SK-MEL-5 (cell line): ENCODE measurements at places on chromosomes 12 and 14.

DNA sequence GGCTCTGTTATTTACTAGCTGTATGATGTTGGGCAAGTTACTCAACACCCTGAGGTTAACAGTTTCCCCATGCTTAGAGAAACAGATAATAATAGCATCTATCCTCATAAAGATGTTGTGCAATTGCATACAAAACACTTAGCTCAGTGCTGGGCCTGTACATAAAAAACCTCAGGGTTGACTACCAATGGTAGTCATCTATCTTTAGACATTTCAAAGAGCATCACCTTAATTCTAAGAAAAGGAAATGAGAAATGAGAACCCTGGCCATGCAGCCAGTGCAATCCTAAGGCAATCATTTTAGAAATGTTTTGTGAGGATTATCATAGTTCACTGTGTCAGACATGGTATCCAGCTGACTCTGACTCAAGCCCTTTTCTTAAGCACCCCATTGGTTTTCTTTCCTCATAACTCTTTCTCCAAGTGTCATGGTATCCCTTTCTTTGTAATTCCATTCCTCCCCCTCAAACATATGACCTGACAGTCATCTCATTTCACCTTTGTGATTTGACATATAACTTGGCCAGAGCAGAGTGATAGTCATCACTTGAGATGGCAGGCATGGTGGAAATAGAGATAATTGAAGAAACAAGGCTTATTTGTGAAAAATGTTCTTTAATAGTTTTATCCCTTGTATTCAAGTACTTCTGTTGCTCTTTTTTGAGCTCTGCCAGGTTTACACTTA is 29.5 kb upstream of the OSBPL8 start:
- DNase-seq = no peak

DNA sequence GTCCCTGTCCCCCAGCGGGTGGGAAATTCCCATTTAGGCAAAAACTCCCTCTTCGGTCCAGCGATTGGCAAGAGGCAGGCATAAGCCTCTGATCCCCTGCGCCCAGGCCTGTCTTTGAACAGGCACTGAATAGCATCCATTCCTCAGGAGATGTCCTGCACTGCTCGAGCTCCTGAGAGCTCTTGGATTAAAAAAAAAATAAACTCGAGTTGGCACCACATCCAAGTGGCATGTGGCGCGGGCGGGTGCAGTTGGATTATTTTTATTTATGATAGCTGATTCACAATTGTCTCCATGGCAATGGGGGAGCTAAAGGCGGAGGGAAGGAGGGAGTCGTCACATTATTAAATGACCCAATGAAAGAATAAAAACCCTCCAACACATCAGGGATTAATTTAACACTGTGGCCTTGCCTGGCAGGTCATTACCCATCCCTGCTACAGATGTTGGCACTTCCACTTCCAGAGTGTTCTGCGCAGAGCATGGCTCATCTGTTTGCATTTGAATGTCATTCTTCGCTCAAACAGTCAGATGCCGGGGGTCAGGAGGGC is 207.2 kb downstream of the AACS start:
- DNase-seq = no peak

DNA sequence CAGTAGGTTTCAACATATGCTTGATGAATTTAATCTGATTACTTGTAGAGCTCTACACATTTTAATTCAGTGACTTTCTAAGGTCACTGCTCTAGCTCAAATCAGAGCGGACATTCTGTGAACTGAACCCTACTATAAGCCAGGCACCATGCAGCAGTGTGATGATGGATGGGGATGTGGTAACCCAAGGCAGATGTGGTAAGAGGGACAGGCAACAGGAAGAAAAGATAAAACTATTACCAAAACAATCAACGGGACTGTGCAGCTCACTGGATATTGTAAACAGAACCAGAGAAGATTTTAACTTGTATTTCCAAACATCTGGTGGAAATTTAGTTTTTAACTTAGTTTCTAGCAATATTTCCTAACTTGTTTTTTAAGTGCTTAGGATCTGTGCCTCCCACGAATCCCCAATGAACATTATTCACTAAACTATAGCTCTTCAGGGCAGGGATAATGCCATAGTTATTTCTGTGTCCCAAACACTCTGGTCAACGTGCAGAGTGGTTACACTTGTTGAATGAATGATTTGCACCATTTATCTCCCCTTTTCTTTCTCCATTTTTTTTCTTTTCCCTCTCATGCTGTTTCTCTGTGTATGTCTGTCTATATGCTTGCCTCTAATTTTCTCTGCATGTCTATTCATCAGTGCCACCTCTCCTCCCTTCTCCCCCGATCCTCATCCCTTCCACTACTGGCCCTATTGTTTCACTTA is 3.0 kb downstream of the ERO1A start:
- DNase-seq = no peak

DNA sequence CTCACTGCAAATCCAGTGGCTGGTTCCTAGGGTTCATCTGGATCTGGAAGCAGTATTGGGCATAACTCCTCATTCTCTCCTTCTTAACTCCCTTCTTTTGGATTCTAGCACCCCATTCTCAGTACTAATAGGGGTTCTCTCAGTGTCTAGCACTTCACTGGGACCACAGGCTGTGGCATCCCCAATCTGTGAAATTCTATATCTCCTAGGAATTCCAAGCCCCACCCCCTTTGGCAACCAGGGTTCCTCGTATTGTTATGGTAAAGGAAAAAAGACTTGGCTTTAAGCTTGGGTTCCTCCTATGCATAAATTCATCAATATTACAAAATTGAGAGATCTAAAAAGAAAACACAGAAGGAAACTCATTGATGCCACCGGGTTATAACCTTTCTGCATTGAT is 45.0 kb upstream of the FBXO21 start:
- DNase-seq = no peak

DNA sequence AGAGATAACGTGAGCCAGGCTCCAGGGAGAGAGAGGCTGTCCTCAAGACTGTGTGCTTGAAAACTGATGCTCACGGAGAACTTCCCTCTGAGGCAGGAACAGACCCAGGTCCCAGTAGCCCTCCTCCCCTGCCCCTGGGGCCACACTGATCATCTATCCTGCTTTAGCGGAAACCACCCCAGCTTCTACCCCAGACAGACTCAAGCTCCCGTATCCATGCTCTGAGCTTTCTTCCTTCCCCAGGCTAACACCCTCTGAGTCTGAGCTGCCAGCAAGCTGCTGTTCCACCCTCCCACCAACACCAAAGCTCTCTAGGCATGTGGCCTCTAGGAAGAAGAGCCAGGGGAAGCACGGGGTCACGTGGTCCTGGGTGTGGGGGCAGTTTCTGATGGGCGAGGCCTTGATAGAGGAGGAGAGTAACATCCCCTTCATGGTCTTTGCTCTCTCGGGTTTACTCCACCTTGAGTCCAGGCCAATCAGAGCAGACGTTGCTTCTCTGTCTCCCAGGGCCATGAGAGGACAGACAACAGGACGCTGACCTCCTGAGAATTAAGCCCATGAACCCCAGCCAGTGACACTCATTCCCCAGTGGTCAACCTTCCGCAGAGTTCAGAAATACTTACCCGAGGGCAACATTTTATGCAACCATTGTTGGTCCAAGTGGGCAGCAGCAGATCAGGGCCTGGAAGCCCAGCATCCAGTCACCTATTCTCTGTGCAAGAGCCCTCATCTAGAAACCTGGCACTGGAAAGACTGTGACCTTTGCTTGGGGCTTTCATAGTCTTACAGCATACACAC is 1.4 kb downstream of the PCK2 start:
- peak; percentile 86 for DNase-seq

GRCh38 chr14:95483309-95484165 is 32.9 kb downstream of the SYNE3 start:
- peak; percentile 57 for DNase-seq

DNA sequence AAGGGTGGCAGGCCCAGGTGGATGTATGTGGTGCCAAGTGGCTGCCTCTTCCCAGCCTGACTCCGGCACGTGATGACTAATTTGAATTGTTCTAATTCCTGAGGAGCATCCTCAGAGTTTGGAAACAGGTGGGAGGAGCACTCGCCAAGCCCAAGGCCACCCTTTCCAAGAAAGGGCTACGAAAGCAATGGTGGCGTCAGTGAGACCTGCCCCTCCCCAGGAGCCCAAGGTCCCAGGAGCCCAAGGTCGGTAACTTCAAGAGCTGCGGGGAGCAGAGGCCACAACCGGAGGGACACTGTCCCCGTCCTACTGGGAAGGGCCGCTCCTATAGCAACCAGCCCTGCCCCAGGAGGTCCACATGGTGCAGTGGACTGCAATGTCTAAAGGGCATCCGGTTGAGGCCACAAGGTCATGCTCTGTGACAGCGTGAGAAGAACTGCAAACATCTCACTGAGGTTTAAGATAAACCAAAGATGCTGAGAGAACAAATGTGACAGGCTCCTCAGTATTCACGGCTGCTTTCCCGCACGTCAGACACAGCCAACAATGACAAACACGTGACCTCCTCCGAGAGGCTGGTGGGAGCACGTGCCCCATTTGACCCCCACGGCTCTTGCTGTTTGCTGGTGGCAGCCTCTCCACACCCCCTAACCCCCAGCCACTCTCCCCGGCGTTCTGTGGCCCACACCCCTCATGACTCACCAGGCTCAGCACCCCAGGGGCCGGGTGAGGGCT is 79.6 kb downstream of the ITPK1 start:
- DNase-seq = peak; percentile 93

DNA sequence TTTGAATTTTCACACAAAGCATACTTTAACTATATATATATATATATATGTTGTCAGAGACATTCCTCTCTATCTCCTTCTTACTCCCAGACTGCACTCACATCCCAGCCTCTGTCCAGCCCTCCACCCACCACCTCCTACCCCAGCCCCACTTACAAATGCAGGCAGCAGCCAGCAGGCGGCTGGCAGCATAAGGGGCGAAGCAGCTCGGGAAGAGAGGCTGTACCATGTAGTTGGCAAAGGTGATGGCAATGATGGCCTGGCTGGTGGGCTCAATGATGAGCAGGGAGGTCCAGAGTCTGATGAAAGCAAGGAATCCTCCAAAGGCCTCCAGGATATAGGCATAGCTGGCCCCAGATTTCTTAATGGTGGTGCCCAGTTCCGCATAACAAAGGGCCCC is 2.5 kb downstream of the SLC7A7 start:
- DNase-seq = no peak

GRCh38 chr14:57567220-57567619 is 73.6 kb upstream of the CCDC198 start:
- no peak for DNase-seq

DNA sequence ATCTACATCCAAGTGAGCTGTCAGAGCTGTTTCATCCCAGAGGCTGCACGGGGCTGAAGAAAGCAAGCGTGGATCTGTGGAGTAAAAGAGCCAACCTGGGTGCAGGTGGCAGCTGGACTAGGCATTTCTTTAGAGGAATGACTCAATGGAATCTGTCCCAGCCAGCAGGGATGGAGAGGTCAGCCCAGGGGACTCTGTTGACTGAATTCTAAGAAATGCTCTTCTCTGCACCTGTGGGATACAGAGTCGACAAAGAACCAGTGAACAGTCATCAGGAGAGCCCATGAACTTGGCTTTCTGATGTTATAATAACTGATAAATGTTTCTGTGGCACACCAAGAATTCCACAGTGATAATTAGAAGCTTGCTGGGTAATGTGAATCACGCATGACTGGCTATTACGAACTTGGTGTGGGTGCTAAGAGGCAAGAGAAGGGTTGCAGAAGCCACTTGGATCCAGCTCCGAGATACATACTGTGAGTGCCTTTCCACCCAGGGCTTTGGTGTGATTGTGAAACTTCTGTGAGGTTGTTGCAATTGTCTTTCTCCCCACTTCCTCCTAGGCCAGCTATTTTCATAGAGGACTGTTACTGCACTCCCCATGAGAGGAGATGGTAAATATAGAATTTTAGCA is 16.2 kb downstream of the PYGL start:
- no peak for DNase-seq

GRCh38 chr14:80483331-80483730 is 272.0 kb upstream of the DIO2 start:
- no peak for DNase-seq

DNA sequence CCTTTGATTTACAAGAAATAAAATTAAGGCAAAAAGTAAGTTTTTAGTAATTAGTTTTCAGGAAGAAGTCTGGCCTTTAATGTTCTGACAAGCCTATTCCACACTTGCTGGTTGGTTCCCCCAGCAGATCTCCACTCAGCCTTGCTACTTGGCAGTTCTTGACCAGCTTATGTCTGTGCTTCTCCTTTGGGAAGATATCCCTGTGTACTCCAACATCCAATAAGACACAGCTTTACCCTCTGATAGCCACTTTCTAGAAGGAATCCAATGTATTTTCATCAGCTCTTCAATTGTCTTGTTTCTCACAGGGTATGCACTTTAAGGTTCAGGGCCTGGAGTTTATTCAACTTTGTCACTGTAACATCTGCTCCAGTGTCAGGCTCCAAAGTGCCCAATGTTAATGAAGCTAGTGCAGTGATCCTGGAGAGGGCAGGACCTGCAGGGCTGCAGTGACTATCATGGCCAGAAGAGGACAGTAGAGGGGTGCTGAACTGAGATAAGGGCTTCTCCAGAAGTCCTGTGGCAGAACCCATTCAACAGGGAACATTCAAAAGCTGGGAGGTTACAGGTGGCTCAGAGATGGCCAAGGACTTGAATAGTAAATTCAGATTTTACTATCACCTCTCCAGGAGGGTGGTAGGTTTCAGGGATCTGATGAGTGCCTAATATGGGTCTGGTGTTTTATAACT is 22.9 kb downstream of the JKAMP start:
- DNase-seq = peak; percentile 83

GRCh38 chr14:99280852-99281251 is 8.9 kb upstream of the BCL11B start:
- no peak for DNase-seq

DNA sequence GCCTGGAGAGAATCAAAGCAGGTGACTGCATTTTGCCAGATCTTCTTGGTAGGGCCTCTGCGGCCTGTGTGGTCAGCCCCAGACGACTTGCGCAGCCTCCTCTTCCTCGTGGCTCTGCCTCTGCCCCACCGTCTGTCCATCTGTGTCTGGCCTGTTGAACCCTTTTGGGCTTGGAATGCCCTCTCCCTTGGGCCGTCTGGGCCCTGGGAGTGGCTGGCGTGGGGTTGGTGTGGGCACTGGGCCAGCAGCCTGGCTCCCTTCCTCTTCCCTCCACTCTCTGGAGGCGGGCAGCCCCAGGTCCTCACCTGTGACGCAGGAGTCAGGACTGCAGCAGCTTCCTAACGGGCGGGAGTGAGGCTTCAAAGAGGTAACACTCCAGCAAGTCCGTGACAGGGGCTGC is 9.7 kb upstream of the CCDC197 start:
- no peak for DNase-seq

- DNase-seq = no peak
Observed at GRCh38 chr14:75252254-75252837, 26.3 kb upstream of the FOS start.

DNA sequence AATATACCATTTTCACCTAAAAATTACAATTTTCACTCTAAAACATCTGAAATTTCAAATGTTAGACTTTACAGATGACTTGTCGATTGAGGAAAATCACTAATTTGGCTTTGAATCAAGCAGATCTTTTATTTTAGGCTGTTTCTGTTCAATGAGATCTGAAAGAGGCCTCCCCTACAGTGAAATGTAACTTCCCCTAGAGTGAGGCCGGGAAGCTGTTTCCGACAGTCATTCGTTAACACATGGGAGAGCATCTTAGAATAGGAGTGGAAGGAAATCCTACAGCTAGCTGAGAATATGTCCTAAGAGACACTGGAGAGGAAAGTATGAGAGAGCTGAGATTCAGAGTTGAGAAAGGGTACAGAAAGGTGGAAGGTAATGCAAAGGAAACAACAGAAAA is 5.7 kb upstream of the C14orf93 start:
- DNase-seq = no peak
